ENCODE measurements at places on chromosomes 1 and 21. TPM values are rescaled to one million over a fixed set of nuclear protein-coding genes. Genes with fewer than 3 reads are reported as not detected.

- no peak for DNase-seq
Observed at GRCh38 chr1:177981200-177981599, 11.3 kb upstream of the SEC16B start.

- no peak for DNase-seq
Observed at GRCh38 chr1:179637211-179637860, 45.7 kb downstream of the TDRD5 start.

GRCh38 chr1:229436201-229436600 lies 2.3 kb upstream of the ACTA1 start:
- no peak for DNase-seq

- no peak for DNase-seq
Observed at GRCh38 chr1:217586586-217586985, 44.3 kb downstream of the GPATCH2 start.

DNA sequence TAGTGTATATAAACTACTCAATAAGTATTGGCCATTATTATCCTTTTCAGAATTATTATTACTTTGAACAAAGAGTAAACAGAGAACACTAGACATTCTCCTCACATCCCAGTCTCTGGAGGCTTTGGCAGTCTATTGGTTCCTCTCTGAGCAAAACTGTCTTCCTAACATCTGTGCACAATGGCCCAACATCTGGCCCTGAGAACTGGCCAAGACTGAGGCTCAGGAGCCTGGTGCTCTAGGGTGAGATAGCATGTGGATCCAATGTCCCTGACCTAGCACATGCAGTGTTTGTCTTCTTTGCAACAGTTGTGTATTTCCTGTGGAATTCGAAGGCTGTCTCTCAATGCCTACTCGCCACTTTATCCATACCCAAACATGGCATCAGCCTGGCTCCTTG lies 313.2 kb upstream of the KAZN start:
- no peak for DNase-seq

GRCh38 chr1:232524056-232524455 lies 105.9 kb downstream of the SIPA1L2 start:
- no peak for DNase-seq

- no peak for DNase-seq
Observed at GRCh38 chr1:53359225-53359933, 31.5 kb upstream of the LRP8 start.

DNA sequence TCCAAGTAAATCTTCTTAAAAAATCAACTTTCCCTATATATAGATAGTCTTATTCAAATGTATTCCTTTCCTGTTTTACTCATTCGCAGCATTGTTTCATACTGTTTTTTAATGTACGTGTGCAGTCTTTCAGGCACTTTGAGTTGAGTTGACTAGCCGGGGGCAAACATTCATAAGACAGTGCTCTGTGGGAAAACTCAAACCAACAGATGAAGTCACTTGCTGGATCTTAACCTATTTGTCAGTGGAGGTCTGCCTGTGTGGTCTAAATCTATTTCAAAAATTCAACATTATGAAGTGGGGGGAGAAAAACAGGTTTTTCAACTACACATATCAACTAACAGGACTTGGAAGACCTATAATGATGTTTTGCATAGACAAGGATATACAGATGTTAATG lies 6.2 kb downstream of the HSD11B1 start:
- no peak for DNase-seq

DNA sequence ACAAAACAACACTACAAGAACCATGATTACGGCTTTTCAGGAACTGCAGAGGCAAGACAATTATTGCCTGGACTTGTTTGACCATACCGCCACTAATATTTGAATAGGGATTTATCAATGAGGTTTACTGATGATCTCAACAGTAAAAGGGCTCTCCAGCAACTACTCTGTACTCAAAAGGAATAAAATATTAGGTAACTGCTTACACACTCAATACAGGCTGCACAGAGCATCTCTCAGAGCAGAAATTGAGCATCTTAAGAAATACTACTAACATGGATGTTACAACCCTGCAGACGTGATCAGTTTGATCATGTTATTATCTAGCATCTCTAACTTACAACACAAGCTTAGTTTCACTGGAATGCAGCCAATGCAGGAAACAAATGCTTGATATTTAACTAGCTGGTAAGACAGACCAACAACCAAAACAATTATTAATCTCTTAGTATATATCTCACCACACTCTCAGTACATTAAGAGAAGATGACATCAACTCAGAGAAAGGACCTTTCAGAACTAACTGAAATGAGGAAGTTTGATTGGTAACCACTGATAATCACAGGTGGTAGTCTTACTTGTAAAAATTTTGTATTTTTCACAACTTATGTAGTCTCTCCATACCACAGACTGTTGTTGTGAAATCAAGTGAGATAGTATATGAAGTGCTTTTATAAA lies 52.2 kb downstream of the PUM1 start:
- no peak for DNase-seq

- no peak for DNase-seq
Observed at GRCh38 chr1:161480381-161481035, 24.7 kb upstream of the FCGR2A start.

DNA sequence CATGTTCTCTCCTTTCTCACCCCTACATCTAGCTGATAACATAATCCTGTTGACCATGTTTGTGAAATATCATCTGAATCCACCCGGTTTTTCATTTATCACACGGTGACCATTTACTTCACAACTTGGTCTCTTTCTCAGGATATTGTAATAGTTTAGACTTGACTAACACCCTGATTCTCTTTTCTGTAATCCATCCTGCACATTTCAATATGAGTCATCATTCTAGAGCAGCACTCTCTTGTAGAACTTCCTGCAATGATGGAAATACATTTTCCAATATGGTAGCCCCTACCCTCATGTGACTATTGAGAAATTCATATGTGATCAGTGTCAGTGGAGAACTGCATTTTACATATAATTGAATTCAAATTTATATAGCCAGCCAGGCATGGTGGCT lies 2.3 kb upstream of the JAM2 start:
- DNase-seq, result no peak

- DNase-seq, result no peak
Observed at GRCh38 chr1:72891976-72892375, 609.6 kb upstream of the NEGR1 start.

GBP5 gene
- total RNA-seq, result 1.0 TPM

UBXN10 gene
- 4.0 TPM for total RNA-seq

NCMAP gene
- 0.07 TPM for total RNA-seq

VHLL gene
- total RNA-seq, result not detected

AUNIP gene
- not detected for total RNA-seq

CD1C gene
- 0.47 TPM for total RNA-seq

TINAGL1 gene
- 221 TPM for total RNA-seq

LCE1A gene
- total RNA-seq, result not detected
